ENCODE measurements at places on chromosomes 12 and 14.

- no peak for DNase-seq
These were observed 745 bp downstream of the TRHDE start for GRCh38 chr12:72272731-72273498.

- DNase-seq = no peak
These were observed 39.7 kb upstream of the GZMB start for GRCh38 chr14:24673534-24674203.

GRCh38 chr12:104340925-104341611 is 37.5 kb downstream of the EID3 start:
- no peak for DNase-seq

DNA sequence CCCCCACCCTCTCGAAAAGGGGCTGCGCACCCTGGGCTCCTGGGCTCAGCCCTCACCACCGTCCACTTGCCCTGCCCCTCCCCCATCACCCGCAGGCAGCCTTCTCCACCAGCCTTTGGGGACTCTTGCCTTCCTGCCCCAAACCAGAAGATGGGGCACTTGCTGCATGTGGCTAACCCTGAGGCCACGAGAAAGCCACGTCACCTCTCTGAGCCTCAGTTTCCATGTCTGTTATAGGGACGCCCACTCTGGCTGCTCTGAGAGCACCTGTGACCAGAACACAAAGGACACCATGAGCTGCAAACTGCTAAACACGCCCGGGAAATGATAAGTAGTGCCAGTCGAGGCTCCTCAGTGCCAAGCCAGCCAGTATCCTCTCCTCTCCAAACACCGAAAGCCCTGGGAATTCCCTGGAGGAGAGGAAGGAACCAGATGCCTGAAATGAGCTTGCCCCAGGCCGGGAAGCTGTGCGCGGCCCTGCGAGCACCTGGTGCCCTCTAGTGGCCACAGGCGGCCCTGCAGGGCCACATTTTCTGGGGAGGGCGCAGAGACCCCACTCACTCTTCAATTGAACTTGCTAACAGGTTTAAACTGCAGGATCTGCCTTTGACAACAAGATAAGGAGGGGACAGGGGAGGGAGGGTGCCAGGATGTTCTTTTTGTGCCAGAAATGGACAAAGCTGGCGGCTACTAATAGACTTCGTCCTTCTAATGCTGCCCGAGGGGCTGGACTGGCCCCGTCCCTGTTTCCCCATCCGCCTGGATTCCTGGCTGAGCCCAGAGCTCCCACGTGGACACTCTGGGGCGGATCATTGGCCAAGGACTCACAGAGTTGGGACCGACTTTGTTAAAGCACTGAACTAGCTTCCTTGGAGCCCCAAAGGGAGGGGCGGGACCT is 10.2 kb upstream of the SERPINA9 start:
- peak; percentile 32 for DNase-seq

All from fibroblast of skin of left quadriceps (primary cell).